ENCODE measurements at places on chromosomes 7 and 10.

DNA sequence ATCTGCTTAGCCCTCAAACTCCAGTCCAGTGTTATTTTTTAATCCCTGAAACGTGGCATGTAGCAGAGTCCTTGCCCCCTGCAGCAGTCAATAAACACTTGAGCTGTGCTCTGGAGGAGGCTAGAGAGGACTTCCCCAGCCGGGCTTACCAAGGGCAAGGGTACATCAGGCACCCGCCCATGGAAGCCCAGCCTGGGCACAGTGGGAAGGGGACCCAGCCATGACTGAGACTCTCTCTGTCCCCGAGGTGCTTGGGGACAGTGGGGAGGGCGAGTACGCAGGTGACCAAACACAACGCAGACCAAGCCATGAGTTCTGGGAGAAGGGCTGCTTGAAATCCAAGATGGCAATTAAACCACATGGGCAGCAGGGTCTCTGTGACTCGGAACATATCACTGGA, 45.2 kb downstream of the EBF3 start:
- no peak for DNase-seq

DNA sequence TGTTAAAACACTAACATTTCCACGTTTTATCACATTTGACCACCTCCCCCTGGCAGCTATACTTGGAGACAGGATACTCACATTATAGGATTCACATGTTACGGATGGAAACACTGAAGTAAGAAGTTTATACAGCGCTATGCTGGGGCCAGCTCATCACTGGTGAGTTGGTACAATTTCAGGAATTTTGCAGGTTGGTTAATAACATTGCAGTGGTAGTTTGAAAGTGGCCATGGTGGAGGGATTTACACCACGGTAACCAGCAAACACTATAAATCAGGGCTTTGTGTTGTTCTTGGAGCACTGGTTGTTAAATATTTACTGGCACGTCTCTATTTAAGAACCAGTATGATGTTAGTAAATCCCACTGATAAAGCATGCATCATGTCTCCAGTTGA, 174.0 kb downstream of the GFRA1 start:
- no peak for DNase-seq

DNA sequence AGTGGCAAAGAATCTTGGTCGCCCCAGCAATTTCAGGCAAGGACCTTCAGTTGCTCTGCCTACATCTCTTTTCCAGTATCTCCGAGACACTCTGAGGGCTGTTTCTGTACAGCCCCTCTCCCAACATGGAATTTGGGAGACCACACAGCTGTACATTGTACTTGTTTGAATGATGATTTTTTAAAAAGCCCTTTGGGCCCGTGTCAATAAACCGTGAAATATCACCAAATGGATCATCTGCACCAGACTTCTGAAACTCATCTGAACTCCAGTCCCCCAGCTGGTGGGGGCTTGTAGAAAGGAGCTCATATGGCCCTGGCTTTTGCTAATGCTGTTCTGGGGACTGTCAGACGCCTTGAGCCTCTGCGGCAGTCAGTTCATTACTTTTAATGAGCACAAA, 374.9 kb downstream of the BBS9 start:
- no peak for DNase-seq

GRCh38 chr7:139203992-139204391, 27.0 kb upstream of the UBN2 start:
- DNase-seq = no peak

- DNase-seq = no peak
Measured at GRCh38 chr7:47455872-47456185, 126.1 kb downstream of the TNS3 start.

DNA sequence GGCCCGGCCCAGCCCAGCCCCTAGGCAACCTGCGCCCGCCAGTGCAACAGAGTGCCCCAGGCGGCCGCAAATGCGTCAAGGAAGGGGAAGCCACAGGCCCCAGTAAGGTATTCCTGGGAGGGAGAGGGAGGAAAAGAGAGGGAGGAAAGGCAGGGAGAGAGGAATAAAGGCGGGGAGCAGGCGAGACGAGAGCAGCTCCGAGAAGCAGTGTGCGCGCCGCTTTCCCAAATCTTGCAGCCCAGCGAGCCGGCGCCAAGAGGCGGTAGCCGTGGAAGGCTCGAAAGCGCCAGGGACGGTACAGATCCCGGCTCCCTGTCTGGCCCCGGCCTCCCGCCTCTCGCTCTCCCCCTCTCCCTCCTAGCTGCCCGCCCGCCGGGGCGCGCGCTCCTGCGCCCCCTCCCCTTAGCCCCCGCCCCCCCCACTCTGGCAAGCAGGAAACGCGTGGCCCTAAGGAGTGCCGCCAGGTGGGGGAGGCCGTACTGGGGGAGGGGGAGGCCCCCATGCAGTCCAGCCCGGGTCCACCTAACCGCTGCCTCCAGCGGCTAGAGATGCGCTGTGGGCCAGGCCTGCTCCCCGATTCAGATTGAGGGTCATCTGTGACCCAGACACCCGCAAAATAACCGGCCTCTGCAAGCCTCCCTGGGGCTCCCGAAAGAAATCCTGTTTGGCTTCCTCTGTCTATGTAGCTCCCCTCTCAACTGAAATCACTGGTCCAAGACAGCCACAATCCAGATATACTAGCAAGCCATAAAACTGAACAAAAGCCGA, 4.3 kb downstream of the HOXA10 start:
- no peak for DNase-seq

GRCh38 chr10:130854151-130854550, 457.4 kb downstream of the TCERG1L start:
- DNase-seq = no peak

DNA sequence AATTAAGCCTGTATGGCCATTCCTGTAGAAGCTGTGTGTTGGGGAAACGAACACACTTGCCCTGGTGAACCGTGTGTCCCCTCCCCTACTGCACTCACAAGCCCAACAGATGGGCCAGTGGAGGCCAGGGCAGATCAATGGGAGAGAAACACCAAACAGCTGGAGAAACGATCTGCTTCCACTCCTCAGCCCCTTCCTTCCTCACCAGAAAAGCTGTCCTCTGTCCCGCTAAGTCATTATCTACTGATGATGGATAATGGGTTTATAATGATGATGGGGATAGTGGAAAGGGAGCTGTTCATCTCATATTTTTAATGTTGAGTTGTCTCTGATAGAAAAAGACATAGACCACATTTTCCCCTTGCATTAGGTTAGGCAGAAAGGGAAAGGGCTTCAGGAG, 99.7 kb downstream of the ELMO1 start:
- no peak for DNase-seq

DNA sequence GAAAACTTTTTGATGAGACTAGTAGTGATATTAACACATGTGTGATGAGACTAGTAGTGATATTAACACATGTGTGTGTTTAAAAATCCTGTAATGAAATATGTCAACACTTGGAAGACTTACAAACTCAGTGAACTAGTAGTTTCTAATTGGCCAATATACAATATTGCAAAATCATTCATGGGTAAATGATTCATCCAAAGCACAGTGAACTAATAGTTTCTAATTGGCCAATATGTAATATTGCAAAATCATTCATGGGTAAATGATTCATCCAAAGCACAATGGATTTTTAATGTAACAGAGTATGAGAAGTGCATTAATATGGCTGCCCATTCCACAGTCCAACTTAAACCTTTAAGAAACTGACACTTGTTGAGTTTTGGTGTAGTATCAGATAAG, 77.8 kb downstream of the ATAD1 start:
- no peak for DNase-seq

DNA sequence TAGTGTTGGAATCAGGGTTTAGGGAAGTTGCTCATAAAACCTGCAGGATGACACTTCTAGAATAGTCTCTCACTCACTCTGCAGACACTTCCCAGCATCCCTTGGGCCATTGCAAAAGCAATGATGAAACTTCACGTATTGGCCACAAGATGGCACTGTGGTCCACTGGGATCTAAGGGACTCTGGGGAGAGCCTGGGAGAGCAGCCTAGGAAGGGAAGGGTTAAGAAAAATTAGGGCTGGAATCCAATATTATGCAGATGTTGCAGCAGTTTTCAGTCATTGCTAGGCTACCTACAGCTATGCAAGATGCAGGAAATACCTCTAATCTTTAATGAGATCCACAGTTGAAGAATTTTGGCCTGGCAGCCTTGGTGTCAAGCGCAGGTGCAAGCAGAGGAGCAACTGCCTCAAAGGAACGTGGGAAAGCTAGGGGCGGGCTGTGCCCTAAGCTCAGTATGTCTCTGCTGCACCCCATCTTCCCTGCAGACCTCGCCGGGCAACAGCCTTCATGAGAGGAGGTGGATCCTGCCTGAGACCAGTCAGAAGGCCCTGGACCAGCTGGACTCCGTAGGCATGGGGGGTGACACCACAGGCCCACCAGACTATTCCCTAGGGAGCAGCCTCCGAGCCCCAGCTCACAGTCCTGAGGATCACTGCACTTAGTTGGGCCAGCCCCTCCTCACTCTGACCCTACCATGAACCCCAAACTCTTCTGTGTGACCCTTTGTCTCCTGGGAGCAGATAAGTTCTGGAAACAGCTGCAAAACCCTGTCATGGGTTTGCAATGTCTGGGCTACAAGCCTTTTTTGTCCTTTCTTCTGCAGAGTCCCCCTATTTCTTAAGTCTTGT, 127.9 kb upstream of the PRSS58 start:
- DNase-seq = no peak

- DNase-seq = no peak
Measured at GRCh38 chr10:69499726-69500689, 48.7 kb downstream of the TSPAN15 start.

DNA sequence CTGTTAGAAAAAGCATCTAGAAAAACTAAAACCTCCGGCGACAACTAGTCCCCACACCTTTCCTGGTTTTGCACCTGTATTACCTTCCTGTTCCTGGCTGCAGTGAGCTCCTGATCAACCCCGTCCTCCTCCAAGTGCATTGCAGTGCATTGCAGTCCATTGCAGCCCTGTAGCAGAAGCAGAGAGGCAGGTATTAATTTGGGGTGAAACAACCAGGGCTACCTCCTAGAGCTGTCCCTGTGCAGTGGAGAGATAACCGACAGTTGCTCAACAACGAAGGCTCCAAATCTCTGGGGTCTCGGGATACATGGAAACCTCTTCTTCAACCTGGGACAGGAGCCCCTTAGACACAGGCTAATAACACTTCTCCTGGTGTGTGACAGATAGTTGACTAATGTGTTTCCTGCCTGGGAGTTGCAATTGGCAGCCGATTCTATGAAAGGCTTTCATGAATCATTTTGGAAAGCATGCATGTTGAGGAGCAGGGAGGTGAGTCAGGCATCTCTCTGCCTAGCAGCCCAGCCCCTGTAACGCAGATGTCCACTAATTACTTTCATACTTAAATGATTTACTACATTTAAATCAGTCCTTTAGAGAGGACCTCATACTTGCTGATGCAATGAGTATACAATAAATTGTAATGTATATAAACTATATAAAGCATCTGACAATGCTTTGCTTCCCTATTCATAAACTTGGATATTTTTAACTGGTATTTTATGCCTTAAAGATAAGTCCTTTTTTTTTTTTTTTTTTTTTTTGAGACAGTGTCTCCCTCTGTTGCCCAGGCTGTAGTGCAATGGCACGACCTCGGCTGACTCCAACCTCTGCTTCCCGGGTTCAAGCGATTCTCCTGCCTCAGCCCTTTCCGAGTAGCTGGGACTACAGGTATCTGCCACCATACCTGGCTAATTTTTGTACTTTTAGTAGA, 59.0 kb downstream of the PRR15 start:
- DNase-seq = no peak

- no peak for DNase-seq
Measured at GRCh38 chr7:70474639-70475234, 657.2 kb upstream of the GALNT17 start.

GRCh38 chr10:80281784-80282765, 7.4 kb downstream of the MAT1A start:
- no peak for DNase-seq

GRCh38 chr10:48632166-48632565, 27.3 kb upstream of the ARHGAP22 start:
- no peak for DNase-seq

- no peak for DNase-seq
Measured at GRCh38 chr7:80135309-80136104, 876 bp downstream of the GNAI1 start.

DNA sequence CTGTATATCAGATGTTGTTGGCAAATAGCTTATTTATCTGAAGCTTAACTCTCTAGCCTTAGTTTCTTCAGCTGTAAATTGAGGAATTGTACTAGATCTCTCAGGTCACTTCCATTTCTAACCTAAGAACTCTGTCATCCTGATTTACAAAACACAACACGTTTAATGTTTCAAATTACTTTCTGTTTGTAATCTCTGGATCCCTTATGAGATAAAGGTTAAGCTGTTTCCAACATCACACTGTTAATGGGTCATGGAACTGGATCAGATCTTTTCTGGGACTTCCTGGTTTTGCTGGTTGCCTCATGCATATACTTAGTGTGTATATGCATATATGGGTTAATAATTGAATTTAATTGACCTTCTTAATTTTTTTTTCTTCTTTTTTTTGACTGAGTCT, 9.9 kb downstream of the SAMD8 start:
- DNase-seq = no peak

GRCh38 chr7:25952261-25953057, 199.5 kb upstream of the NFE2L3 start:
- no peak for DNase-seq

DNA sequence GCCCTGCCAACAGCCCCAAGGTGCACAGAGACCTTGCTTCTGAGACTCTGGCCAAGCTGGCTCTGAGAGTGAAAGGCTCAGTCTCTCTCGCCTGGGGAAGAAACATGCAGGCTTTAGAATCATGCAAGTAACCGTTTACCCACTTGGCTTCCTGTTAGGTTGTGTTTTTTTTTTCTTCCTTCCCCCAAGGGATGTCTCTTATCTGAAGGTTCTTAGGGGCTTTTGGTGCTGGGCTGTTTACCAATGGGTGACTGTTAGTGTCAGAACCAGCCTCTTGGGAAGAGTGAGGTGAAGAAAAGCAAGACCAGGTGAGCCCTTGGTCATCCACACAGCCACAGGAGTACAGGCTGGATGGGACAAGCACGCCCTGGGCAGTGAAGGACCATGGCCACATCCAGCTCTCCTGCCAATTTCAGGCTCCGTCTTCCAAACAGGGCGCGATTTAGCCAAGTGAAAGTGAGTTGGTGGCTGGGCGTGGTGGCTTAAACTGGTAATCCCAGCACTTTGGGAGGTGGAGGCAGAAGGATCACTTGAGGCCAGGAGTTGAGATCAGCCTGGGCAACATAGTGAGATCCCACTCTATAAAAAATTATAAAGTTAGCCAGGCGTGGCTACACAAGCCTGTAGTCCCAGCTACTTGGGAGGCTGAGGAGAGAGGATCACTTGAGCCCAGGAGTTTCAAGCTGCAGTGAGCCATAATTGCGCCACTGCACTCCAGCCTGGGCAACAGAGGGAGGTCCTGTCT, 76.3 kb upstream of the CUX1 start:
- no peak for DNase-seq

- DNase-seq = no peak
Measured at GRCh38 chr10:5284311-5285057, 80.3 kb upstream of the UCN3 start.

GRCh38 chr7:142030294-142030693, 34.6 kb downstream of the MGAM start:
- no peak for DNase-seq

DNA sequence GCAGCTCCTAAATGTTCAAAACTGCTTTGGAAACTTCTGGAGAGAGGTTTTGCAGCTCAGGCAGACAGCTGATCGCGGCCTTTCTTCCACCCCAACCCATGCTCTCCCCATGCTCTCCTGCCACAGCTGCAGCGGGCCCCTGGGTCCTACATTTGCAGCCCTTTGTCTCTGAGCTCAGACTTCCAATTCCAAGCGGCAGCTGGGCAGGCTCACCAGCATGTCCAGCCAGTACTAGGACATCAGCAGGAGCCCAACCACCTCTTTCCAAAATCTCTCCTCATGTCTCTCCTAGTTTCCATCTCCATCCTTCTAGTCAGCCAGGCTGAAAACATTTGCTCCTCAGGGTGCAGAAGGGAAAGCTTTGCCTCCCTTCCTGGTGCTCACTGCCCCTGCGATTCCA, 6.0 kb downstream of the LEP start:
- no peak for DNase-seq

All from stimulated activated CD8-positive, alpha-beta memory T cell treated with anti-CD3 and anti-CD28 coated beads, Interleukin-4, amount 100 ng/mL, for 1 hour (primary cell).